ENCODE measurements at places on chromosomes 1 and 21.

- no peak for DNase-seq
These were observed 360.2 kb downstream of the ADGRL2 start for GRCh38 chr1:82160903-82161302.

DNA sequence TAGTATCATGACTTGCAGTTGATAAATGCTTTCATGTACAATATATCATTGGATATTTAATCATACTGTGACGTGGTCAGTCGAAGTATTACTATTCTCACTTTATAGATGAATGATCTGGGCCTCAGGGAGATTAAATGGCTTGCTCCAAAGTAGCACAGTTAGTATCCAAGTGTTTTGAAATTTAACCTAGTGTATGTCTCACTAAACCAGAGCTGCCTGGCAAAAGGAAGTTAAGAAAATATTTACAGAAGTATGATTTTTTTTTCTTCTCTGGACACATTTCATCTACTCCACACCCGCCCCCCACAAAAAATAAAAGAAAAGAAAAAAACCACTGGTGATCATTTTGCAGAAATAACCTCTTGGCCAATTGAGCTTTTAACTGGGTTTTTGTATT, 71.9 kb upstream of the CXADR start:
- DNase-seq: no peak

- DNase-seq: no peak
These were observed 38.0 kb upstream of the HAO2 start for GRCh38 chr1:119330466-119331189.

DNA sequence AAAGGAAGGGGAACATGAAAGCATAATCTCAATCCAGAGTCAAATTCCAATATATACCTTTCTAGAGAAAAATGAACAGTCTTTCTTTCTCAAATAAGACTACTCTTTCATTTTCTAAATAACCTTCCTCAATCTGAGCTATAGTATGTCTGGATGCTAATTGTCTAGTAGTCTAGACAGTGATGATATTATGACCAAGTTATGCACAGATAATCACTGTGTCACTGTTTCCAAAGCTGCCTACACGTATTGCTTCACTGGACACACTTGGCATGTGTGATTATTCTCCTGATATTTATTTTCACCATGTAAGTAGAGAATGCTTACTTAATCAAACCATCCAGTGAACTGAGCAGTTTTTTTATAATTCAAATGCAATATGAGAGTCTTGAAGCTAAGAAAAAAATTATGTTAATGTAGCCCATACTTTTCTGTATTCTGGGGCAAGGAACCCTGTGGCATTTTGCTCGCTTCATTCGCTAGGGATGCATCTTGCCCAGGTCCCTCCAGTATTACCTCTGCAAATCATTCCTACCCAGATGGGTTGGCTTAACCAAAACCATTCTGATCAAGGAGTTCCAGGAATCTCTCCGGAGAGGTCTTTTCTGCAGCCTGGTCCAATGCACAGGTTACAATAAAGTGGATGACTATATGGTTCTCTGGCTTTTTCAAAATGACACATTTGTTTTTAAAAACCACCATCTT, 303.1 kb upstream of the RUNX1 start:
- DNase-seq: no peak

- DNase-seq: no peak
These were observed 36.1 kb downstream of the CACNA1S start for GRCh38 chr1:201076092-201076491.

DNA sequence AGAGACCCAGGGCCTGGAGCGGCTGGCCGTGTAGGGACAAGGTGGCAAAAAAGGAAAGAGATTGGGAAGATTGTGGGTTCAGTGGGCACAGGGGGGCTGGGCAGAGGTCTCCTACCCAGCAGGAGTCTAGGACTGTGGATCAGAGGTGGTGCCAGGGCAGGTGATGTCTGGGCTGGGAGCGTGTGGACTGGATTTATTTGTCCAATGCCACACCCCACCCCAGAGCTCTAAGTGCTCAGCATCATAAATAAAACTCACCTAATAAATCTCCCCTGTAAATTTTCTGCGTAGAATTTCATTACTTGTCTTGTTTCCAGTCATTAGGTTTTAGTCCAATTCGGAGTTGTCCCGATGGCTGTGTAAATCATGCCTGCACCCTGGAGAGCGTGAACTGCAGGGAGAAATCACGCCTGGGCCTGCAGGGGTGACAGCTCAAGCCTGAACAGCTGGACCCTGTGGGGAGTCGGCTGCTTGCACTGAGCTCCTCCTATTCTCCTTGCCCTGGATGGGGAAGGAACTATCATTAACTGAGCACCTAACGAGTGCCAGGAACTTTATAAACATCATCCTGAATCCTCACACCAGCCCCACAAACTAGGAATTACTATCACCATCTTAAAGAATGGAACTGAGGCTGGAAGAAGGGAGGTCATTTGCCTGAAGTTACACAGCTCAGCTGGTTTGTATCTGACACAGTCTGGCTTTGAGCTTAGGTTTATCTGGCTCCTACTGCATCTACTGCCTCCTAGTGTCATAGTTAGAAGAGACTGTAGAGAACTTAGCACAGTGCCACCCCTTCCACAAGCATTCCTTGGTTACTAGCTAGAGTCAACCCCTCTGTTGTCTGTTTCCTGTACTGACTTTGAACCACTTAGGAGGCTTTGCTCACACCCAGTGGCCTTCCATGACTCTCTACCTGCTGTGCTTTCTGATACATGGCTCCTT, 25.0 kb upstream of the POU3F1 start:
- no peak for DNase-seq

GRCh38 chr1:90387805-90388204, 329.3 kb downstream of the BARHL2 start:
- DNase-seq: no peak

DNA sequence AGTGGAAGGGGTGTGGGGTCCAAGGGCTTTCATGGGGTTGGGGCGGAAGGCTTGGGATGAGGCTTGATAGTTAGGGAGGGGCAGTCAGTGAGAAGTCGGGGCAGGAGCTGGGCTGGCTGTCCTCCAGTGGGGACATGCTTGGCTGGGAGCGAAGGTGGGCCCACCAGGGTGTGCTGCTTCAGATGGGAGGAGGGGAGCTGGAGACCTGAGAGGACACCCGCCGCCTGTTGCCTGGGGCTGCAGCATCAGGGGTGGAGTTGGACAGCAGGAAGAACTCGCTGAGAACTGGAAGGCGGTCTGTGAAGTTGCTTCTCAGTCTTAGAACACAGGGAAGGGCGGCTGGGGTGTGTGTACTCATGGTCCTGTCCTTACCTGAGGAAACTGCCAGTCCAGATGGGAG, 1.6 kb downstream of the THEM5 start:
- no peak for DNase-seq

DNA sequence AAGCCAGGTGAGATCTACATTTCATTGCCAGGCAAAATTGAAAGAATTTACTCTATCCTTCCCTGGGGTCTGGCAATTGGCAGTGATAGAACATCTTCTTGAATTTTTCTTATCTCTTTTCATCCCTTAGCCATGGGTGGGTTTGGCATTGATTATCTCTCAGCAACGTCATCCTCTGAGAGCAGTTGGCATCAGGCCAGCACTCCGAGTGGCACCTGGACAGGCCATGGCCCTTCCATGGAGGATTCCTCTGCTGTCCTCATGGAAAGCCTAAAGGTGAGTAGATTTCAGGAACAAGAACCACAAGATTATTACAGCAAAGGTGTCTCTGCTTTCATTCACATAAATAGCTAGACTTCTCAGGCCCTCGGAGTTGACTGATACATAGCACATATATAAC, 39.3 kb downstream of the NCF2 start:
- no peak for DNase-seq

DNA sequence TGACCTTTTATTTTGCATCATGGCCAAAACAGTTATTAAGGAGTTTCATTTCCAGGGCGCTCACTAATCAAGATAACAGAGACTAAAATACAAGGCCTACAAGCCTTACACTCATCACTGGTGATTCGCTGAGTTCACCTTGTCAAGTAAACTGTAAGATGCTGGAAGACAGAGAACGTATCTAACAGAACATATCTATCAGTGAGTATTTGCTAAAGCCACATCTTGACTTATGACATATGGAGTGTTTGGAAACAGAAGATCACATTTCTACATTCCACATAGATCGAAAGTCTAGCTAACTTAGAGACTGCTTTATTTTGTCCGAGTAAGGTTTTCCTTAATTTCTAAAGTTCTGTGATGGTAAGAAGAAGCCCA, 506.5 kb downstream of the SMYD3 start:
- DNase-seq: no peak

DNA sequence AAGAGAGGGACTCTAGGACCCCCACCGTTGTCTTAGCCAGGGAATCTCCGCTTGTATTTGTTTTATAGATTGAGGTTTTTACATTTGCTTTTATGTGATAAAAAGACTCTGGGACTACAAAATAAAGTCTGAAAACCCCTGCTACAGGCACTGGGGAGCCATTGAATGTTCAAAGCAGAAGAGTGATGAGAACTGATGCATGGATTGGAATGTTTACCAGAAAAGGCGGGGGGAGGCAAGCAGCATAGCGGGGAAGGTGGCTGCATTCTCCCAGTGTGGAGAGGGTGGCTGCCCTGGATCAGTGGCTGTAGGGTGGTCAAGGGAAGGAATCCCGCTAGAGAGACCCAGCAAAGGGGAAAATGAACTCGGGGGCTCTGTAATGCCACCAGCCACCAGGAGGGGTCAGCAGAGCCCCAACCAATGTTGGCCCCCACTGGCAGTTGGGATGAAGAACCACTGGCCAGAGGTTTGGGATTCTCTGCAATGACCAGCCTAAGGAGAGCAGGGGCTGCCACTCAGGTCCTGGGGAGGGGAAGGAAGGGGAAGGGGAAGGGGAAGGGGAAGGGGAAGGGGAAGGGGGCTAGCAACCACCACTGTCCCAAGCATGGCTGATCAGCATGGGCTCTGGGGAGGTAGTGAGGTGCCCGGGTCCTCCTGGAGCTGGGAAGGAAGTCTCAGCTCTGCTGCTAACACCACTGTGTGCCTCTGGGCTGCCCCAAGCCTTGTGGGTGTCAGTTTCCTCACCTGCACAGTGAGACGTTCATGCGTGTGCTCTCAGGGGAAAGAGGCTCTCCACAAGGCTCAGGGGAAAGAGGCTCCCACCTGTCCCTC, 19.2 kb upstream of the PEF1 start:
- DNase-seq: peak; percentile 35

DNA sequence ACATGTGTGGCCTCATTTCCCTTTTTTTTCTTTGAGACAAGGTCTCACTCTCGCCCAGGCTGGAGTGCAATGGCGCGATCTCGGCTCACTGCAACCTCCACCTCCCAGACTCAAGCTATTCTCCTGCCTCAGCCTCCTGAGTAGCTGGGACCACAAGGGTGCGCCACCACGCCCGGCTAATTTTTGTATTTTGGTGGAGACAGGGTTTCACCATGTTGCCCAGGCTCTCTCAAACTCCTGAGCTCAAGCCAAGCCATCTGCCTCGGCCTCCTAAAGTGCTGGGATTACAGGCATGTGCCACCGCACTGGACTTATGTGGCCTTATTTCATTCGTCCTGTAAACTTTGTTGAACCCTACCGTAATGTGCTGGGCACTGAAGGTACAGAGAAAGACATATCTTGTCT, 569 bp upstream of the WARS2 start:
- peak; percentile 31 for DNase-seq

GRCh38 chr1:162670928-162671663, 38.8 kb downstream of the DDR2 start:
- DNase-seq: no peak

- DNase-seq: peak; percentile 42
These were observed 54.5 kb upstream of the LHX8 start for GRCh38 chr1:75079538-75080290.

DNA sequence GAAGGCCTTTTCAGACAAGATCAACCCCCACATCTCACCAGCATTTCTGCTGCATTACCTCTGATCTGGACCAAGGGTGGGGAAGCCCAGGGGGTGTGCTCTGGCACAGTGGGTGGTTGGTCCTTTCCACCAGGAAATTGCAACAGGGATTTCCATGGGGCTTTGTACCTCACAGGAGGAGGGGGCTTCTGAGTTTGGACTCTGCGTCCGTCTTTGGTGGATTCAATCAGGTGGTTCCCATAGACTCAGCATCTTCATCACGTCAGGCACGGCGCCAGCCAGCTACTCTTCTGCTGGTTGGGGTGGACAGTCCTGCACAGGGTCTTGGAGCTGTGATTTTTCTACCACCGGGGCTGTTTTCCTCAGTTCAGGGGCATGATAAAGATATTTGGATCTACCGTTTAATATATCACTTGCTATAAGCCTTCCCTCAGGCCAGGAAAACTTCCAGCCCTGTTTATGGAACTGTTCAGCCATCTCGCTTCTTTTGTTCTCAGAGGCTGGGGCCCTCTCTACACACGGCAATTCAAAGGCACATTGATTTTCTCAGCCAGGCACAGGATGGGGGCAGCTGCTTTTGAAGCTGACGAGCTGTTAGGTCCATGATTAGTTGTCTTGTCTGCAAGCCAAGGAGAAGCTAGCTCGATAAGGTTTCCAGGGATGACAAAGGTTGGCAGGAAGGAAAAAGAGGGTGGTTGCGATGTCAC, 467.3 kb downstream of the CAMTA1 start:
- no peak for DNase-seq

DNA sequence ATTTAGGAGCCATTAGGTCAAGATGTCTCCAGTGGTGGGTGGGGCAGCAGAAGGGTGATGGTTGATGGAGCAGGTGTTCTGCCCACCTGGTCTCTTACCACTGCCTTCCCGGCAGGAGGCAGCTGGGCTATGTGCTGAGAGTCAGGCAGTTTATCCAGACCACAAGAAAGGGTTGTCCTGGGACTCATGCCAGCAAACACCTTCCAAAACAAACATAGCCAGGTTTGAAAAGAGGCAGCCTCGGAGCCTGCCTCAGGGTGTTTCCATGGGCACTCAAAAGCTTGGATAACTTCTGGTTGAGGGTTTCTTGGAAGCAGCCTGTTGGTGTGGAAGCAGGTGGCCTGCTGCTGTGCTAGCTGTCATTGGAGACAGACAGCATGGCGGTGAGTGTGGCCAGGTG, 187.2 kb downstream of the PCP4 start:
- peak; percentile 85 for DNase-seq

DNA sequence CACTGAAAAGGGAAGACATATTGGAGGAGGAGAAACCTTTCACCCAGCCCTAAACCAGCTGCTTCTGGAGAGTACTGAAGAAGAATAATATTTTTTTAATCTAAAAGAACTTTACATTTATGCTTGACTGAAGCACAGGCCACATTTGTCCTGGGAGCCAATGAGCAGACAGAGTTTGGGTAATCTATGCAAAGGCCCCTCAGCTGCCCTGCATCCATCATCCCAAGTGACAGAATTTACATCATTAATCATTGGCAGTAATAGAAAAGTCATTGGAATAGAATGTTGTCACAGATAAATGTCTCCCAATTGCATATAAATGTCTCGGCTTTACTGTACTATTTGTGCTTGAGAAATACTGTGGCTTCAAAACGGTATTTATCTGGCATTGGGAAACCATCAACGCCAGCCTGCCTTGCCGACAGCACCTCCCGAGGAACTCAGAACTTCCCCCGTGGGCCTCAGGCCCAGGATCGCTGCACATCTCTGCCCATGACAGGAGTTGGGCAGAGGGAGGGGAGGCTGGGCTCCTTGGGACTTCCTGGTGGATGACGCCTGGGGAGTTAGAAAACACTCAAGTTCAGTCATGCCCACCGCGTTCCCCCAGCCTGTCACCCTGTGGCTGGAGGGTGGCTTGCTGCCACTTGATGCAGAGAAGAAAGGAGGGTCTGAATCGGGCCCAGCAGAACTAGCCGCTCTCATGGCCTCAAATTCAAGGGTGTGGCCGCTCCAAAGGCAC, 133.1 kb downstream of the CAMTA1 start:
- DNase-seq: no peak

GRCh38 chr1:204994086-204994862, 48.7 kb upstream of the CNTN2 start:
- no peak for DNase-seq
